AG08395 (cell line): ENCODE measurements at places on chromosomes 4 and X.

- no peak for DNase-seq
Measured at GRCh38 chrX:118523920-118524319, 28.3 kb downstream of the DOCK11 start.

GRCh38 chr4:122762520-122762919, 30.0 kb downstream of the BBS12 start:
- no peak for DNase-seq

DNA sequence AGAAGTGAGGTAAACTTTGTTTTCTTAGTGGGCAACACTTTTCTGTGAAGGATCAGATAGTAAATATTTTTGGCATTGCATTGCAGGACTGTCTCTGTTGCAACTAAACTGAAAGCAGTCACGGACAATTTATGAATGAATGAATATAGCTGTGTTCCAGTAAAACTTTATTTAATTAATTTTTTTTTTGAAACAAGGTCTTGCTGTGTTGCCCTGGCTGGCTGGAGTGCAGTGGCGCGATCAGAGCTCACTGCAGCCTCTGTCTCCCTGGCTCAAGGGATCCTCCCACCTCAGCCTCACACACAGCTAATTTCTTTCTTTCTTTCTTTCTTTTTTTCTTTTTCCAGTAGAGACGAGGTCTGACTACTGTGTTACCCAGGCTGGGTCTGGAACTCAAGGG, 15.8 kb downstream of the RBM10 start:
- no peak for DNase-seq

DNA sequence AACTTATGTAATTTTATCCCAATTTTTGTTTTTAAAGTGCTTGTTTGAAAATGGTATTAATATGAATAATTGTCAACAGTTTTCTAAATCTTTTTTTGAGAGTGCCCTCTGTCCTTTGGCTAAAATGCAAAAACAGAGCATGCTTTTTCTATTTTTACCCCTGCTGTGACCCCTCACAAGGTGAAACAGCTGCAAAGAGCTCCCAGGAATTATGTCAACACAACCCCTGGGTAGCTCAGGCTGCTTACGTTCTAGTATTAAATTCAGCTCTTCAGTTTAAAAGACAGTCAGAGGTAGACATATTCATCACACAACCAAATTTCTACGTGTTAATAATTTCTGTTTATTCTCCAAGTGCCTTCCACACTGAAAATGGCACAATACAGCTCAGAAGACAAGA, 367.5 kb downstream of the PRDM5 start:
- no peak for DNase-seq

- no peak for DNase-seq
Measured at GRCh38 chrX:44039556-44039955, 66.4 kb upstream of the NDP start.

GRCh38 chr4:150395872-150396271, 186.1 kb upstream of the MAB21L2 start:
- no peak for DNase-seq

GRCh38 chrX:11311706-11312105, 18.5 kb downstream of the AMELX start:
- no peak for DNase-seq

DNA sequence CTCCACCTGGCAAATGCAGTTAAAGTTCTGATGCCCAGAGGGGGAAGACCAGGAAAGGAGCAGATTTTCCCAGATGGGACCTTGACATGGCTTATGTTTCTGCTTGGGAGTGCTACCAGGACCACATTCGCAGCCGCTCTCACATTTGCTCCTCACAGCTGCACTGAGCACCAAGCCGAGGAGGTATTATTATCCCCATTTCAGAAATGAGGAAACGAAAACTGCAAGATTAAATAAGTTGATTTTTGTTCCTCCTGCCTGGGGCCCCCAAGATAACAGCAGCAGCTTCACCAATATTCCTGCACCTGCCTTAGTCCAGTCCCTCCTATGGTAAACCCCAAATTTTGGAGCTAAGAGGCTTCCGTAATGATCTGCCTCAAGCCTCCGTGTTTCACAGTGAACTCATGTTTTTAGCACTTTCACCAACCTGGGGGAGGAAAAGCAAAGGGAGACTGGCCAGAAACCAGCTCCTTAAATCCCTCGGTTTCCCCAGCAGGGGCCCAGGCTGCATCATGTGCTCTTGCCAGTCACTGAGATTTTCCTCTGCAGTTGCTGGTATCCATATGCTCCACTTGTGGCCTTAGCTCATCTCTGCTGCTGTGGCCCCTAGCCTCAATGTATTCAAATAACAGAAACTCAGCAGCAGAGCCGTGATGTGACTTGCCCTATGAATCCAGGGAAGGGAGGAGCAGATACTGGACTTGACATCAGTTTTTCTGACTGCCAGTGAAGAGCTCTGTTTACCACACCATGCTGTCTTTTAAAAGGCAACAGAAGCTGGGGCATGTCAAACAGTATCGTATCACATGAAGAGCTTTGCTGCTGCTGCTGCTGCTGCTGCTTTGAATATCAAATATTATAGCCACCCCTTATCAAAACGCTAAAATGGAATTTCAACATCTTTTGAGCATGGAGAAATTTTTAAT, 95.5 kb upstream of the KLHL13 start:
- DNase-seq: no peak

DNA sequence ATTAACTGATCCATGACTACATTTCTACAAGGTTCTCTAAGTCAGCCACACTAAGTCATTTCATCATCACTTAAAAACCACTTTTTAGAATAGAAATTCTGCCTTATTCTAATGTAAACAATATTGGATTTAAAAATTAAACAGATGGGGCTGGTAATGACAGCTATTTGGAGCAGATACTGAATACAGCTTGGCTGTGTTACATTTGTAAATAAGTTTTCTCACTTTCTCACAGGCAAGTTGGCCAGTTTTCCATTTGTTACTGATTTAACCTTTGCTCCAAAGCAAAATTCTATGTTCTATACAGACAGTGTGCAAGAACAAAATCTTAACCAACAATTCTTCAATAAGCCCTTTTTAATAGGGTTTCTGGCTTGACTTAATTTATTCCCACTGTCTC, 370.7 kb downstream of the GRIA2 start:
- no peak for DNase-seq

DNA sequence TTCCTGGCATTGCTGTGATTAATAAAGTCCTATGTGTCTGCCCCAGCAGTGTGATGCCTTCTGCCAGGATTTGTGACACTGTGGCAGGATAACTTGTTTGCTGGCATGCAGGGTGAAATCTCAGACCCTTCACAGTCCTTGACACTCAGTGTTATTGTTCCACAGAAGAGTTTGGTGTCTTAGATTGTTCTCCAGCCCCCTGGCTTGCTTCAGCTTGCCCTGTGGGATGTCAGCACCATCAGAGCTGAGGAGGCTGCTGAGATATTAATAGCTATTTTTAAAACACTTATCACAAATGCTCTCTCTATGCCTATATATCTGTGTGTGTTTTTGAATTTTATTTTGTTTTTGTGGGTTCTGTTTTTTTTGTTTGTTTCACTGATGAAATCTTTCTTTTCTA, 136.9 kb downstream of the TSPAN5 start:
- no peak for DNase-seq

GRCh38 chr4:167779280-167779679, 313.1 kb upstream of the ANXA10 start:
- DNase-seq: no peak

DNA sequence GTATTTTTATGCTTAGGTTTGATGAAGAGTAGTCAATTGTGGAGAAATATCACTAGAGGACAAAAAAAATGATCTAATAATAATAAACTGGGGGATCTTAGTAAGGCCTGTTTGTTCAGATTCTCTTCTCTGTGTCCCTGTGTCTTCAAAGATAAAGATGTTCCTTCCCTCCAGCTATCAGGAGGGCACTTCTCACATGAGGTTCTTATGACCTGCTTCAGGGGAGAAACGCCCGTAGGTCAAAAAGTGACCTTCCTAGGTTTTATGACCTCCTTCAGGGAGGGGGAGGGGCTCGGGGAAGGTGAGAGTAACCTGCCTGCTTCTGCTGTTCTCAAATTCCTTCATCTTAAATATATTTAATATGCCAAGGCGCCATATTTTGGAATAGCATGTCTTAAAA, 89.2 kb upstream of the JADE1 start:
- DNase-seq: no peak

DNA sequence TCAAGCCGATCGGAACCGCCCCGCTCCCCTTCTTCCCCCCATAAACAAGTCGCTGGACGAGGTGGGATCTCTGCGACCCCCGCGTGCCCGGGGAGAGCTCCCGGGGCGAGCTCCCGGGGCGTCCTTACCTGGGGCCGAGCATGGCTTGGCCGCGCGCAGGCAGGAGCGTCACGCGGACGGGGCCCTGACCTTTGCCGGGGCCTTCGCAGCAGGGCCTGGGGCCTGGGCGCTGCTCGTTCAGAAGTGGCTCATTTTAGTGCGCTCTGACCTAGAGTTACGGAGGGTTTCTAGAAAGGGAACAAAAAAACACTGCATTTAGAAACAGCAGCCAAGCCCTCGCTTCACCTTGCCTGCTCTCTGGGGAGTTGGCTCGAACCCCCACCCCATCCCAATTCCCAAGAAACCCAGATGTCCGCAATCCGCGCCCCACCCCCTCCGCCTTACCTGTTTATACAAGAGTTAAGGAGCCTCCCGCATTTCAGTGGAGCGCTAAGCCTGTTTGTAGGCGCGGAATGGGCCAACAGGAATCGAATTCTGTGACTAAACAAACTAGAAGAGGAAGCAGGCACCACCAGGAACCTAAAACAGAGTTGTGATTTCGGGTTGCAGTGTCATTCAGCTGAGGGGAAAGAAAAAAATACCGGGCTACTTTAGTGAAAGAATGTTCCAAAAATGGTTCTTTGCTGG, 814 bp upstream of the RBM47 start:
- no peak for DNase-seq
